ENCODE measurements at places on chromosomes 13 and 19.
A peak's percentile ranks its signal among the peaks of the same experiment; 100 is the strongest.

- H3K4me1 ChIP-seq, result no peaks in the 10 kb centered on the region
- H3K27me3 ChIP-seq, result no peaks in the 10 kb centered on the region
- no peak overlapping the region for H3K4me3 ChIP-seq
- H3K27ac ChIP-seq, result no peak overlapping the region
- H3K36me3 ChIP-seq, result no peaks in the 10 kb centered on the region
Measured at GRCh38 chr13:105255472-105255871, 1280.0 kb downstream of the EFNB2 start.

GRCh38 chr13:37602733-37603381 is 4.3 kb upstream of the POSTN start:
- no peaks in the 10 kb centered on the region for H3K36me3 ChIP-seq
- H3K4me3 ChIP-seq, result no peak overlapping the region
- H3K27ac ChIP-seq, result no peak overlapping the region

DNA sequence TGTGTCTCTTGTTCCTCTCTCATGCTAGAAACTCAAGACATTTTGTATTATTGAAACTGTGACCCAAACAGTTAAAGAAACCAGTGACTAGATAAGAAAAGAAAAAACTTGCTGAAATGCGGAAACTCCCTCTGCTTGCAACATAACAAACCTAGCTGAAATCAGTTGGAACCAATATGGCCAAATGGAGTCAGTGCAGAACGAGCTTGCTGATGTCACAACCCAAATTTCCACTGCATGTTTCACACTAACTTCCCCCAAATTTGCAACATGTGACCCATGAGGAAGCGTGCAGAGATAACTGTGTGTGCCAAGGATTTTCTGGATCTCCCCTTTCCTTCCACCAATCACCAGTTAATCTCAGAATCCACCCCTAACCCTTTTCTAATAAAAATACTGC is 208.0 kb downstream of the DLEU7 start:
- no peak overlapping the region for H3K4me3 ChIP-seq
- peak overlapping the region; percentile 96 for H3K27ac ChIP-seq

GRCh38 chr13:45325806-45326205 is 15.2 kb downstream of the TPT1 start:
- H3K4me1 ChIP-seq, result peaks cover 5% of the 10 kb centered on the region
- H3K27ac ChIP-seq, result no peak overlapping the region
- no peaks in the 10 kb centered on the region for H3K36me3 ChIP-seq
- H3K27me3 ChIP-seq, result no peaks in the 10 kb centered on the region
- H3K4me3 ChIP-seq, result no peak overlapping the region
- no peak for DNase-seq

DNA sequence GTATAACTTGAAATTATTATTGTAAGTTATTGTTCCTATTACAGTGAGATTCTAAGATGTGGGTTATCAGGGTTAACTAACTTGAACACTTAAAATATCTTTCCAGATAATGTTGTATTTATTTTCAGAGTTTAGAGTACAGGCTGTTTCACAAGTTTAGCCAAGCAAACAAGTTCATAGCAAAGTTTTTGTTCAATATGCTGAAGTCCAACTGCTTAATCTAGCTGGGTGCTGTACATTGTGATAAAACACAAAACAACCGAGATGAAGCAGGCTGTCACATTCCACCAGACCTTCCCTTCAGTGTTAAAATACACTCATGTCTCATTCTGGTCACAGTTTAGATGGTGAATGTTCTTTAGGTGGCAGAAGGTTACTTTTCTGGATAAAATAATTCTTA is 148.0 kb upstream of the PCDH20 start:
- no peaks in the 10 kb centered on the region for H3K36me3 ChIP-seq
- H3K27me3 ChIP-seq, result no peaks in the 10 kb centered on the region
- no peak overlapping the region for H3K27ac ChIP-seq
- H3K4me1 ChIP-seq, result no peaks in the 10 kb centered on the region

- no peaks in the 10 kb centered on the region for H3K4me1 ChIP-seq
- no peak overlapping the region for H3K4me3 ChIP-seq
- H3K27me3 ChIP-seq, result no peaks in the 10 kb centered on the region
- DNase-seq, result no peak
Measured at GRCh38 chr13:60620611-60621395, 223.8 kb downstream of the TDRD3 start.

GRCh38 chr19:43681821-43682220 is 11.9 kb upstream of the PLAUR start:
- no peak overlapping the region for H3K27ac ChIP-seq
- H3K27me3 ChIP-seq, result no peaks in the 10 kb centered on the region
- H3K36me3 ChIP-seq, result no peaks in the 10 kb centered on the region
- no peak overlapping the region for H3K4me3 ChIP-seq

- no peak overlapping the region for H3K4me3 ChIP-seq
- no peak for DNase-seq
- H3K27me3 ChIP-seq, result no peaks in the 10 kb centered on the region
- peaks cover 13% of the 10 kb centered on the region for H3K4me1 ChIP-seq
- H3K27ac ChIP-seq, result no peak overlapping the region
Measured at GRCh38 chr19:4452230-4452990, 5.2 kb downstream of the UBXN6 start.

DNA sequence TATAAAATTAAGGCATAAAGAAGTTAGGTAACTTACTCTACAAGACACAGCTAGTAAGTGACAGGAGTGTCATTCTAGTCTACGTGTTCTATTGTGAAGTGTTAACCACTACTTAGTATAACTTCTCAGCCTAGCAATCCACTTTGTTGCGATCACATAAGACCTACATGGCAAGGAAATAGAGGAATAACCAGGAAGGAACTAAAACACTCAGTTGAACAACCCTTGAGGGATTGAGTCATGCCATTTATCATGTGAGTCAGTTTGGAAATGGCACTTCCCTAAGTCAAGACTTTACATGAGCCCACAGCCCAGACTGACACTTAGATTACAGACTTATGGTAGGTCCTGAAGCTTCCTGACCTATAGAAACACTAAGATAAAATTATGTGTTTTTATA is 279.5 kb upstream of the PCDH20 start:
- H3K27me3 ChIP-seq, result no peaks in the 10 kb centered on the region
- no peaks in the 10 kb centered on the region for H3K4me1 ChIP-seq
- H3K4me3 ChIP-seq, result no peak overlapping the region
- no peak for DNase-seq

GRCh38 chr13:49444524-49445395 is 686 bp downstream of the SETDB2 start:
- H3K36me3 ChIP-seq, result peaks cover 14% of the 10 kb centered on the region
- no peaks in the 10 kb centered on the region for H3K27me3 ChIP-seq
- peak overlapping the region; percentile 99 for H3K27ac ChIP-seq
- DNase-seq, result peak; percentile 84
- H3K4me1 ChIP-seq, result peaks cover 71% of the 10 kb centered on the region

DNA sequence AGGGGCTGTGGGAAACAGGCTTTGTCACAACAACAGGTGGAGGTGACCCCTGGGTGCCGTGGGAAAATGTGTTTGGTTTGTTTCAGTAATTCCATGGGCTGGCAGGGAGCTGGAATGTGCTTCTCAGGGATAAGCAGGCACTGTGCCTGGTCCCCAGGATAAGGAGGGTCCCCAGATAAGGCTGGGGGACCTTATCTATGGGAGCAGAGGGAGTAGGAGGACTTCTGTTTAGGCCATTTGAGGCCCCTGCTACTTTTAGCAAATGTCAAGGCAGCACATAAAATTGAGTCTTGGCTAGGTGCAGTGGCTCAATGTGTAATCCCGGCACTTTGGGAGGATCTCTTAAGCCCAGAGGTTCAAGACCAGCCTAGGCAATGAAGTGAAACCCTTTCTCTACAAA is 59.5 kb downstream of the KCNC3 start:
- H3K4me1 ChIP-seq, result peaks cover 6% of the 10 kb centered on the region
- H3K27ac ChIP-seq, result no peak overlapping the region
- no peak overlapping the region for H3K4me3 ChIP-seq
- H3K36me3 ChIP-seq, result no peaks in the 10 kb centered on the region
- peaks cover 35% of the 10 kb centered on the region for H3K27me3 ChIP-seq
- no peak for DNase-seq

- no peak overlapping the region for H3K27ac ChIP-seq
- no peaks in the 10 kb centered on the region for H3K36me3 ChIP-seq
- DNase-seq, result no peak
- no peaks in the 10 kb centered on the region for H3K27me3 ChIP-seq
- peaks cover 42% of the 10 kb centered on the region for H3K4me1 ChIP-seq
Measured at GRCh38 chr19:35290381-35291127, 1.4 kb upstream of the MAG start.

- no peaks in the 10 kb centered on the region for H3K36me3 ChIP-seq
- peaks cover 9% of the 10 kb centered on the region for H3K4me1 ChIP-seq
- H3K27me3 ChIP-seq, result no peaks in the 10 kb centered on the region
- H3K27ac ChIP-seq, result peak overlapping the region; percentile 44
Measured at GRCh38 chr19:43674183-43674582, 4.2 kb upstream of the PLAUR start.

DNA sequence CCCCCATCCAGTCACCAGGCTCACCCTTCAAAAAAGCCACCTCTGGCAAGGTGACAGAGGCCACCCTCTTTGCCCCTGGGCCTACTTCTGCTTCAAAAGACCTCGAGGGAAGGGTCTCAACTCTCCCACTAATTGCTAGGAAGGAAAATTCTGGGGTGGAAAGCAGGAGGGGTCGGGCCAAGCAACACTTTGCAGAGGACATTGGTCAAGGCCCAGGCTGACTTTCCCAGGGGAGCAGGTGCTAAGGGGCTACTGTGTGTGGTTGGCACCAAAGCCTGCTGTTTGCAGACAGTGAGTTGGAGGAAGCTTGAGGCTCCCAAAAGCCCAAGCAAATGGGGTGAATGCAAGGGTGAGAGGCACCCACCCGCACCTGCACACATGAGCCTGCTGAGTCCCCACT is 28.6 kb upstream of the VSTM2B start:
- no peaks in the 10 kb centered on the region for H3K4me1 ChIP-seq
- DNase-seq, result no peak
- H3K27me3 ChIP-seq, result peaks cover 8% of the 10 kb centered on the region
- H3K27ac ChIP-seq, result no peak overlapping the region
- H3K4me3 ChIP-seq, result no peak overlapping the region

DNA sequence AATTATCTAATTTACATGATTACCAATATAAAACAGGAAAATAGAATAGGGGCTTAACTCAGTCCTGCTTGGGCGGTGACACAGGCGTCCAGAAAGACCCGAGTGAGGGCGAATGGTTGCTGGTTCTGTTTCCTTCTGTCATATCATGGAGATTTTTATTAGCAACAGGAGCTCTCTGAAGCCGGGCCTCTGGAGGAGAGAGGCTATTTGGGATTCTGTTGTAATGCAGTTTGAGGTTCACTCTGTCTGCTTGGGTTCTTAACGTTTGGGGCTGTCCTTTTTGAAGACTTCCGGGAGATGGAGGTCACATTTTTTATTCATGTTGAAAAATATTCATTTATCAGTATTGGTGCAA is 115.7 kb upstream of the ZNF536 start:
- no peaks in the 10 kb centered on the region for H3K4me1 ChIP-seq
- H3K27me3 ChIP-seq, result peaks cover 30% of the 10 kb centered on the region
- no peak for DNase-seq
- no peak overlapping the region for H3K27ac ChIP-seq

GRCh38 chr19:55373306-55373992 is 3.2 kb upstream of the TMEM190 start:
- H3K27ac ChIP-seq, result no peak overlapping the region
- DNase-seq, result no peak
- peak overlapping the region; percentile 22 for H3K4me3 ChIP-seq
- peaks cover 67% of the 10 kb centered on the region for H3K27me3 ChIP-seq

- no peaks in the 10 kb centered on the region for H3K36me3 ChIP-seq
- no peak overlapping the region for H3K4me3 ChIP-seq
- H3K27me3 ChIP-seq, result no peaks in the 10 kb centered on the region
- no peak overlapping the region for H3K27ac ChIP-seq
- no peak for DNase-seq
Measured at GRCh38 chr13:56182598-56182997, 958.1 kb upstream of the PRR20A start.

DNA sequence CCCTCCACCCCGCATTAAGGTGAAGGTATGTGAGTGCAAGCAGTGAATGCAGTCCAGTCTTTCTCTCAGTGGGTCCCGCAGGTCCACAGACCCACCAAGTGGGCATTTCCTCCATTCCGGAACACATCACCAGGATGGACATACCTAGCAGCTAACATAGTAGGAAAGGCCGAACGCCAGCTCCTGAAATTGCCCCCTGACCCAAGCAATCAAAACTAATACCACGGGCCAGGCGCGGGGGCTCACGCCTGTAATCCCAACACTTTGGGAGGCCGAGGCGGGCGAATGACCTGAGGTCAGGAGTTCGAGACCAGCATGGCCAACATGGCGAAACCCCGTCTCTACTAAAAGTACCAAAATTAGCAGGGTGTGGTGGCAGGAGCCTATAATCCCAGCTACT is 71.7 kb upstream of the VSTM2B start:
- H3K36me3 ChIP-seq, result no peaks in the 10 kb centered on the region
- H3K4me1 ChIP-seq, result no peaks in the 10 kb centered on the region
- no peak overlapping the region for H3K4me3 ChIP-seq
- H3K27ac ChIP-seq, result no peak overlapping the region

DNA sequence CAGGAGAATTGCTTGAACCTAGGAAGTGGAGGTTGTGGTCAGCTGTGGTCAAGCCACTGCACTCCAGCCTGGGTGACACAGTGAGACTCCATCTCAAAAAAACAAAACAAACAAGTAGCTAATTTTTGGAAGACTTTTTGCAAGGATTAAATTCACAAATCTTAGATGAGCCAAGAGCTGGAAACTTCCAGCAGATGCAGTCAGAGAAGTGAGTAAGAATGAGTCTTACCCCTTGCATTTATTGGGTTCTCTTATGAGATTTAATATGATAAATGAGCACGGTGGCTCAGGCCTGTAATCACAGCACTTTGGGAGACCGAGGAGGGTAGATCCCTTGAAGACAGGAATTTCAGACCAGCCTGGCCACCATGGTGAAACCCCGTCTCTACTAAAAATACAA is 44.9 kb upstream of the NBEA start:
- DNase-seq, result no peak
- H3K27me3 ChIP-seq, result peaks cover 8% of the 10 kb centered on the region
- H3K4me1 ChIP-seq, result no peaks in the 10 kb centered on the region
- H3K4me3 ChIP-seq, result no peak overlapping the region

DNA sequence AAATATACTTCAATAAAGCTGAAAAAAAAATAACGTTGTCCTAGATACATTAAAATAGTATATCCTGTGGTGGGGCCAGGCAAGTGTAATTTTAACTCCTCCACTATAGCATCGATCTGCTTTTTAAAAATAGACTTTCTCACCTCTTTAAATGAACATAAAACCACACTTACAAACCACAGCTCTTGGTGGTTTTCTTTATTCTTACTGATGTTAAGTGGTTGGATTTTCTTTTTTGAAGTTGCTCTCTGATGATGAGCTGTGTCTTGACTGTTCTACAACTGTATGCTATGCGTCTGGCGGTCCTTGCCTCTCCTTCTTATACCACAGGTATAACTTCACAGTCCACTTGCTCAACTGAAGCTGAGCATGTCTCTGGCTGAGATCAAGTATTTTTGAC is 721.5 kb upstream of the KLHL1 start:
- H3K36me3 ChIP-seq, result no peaks in the 10 kb centered on the region
- DNase-seq, result no peak
- no peaks in the 10 kb centered on the region for H3K4me1 ChIP-seq
- H3K4me3 ChIP-seq, result no peak overlapping the region

DNA sequence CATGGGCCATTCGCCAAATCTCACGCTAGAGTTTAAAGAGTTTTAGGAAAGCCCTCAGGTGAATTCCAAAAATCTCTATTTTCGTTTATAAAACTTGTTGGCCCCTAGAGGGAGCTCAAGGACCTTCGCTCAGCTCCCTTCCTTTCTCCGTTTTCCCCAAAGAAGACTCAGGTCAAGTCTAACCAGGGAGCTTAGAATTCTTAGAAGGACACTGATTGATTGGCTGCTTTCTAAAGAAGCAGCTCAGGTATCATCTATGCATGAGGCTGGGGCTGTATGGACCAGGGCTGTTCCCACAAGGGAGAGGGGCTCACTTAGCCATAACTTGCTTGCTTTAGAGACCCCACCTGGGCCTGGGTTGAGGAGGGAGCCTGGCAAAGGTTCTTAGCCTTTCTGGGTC is 20.5 kb downstream of the DZIP1 start:
- peaks cover 12% of the 10 kb centered on the region for H3K27me3 ChIP-seq
- no peaks in the 10 kb centered on the region for H3K36me3 ChIP-seq
- no peak overlapping the region for H3K4me3 ChIP-seq
- no peaks in the 10 kb centered on the region for H3K4me1 ChIP-seq

Measured in naive B cell (primary cell).